ENCODE measurements at places on chromosomes 5 and 9.

DNA sequence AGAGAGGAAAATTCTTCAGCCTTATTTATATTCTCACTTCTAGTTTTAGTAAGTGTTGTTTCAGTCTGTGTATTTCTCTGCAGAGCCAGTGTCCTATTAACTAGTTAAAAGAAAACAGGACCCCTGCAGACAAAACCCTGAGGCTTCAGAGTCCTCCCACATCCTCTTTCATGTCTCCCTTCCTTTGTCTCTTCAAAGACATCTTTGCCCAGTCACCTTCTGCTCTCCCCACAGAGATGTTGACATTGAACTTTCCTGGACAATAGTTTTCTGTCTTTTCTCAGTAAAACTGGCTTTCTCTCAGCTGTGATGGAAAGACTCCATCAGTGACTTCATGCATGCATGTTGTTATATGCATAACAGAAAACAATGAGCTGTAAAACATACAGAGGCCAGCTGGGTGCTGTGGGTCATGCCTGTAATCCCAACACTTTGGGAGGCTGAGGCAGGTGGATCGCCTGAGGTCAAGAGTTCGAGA, 20.2 kb downstream of the GRAMD2B start:
- DNase-seq: no peak

- DNase-seq: no peak
Measured at GRCh38 chr5:55900776-55901175, 49.6 kb downstream of the IL31RA start.

GRCh38 chr9:88690628-88691027, 155.7 kb downstream of the NXNL2 start:
- no peak for DNase-seq

- no peak for DNase-seq
Measured at GRCh38 chr9:113985968-113986585, 92.0 kb downstream of the AMBP start.

- peak; percentile 86 for DNase-seq
Measured at GRCh38 chr9:125632321-125633115, 74.5 kb downstream of the MAPKAP1 start.

DNA sequence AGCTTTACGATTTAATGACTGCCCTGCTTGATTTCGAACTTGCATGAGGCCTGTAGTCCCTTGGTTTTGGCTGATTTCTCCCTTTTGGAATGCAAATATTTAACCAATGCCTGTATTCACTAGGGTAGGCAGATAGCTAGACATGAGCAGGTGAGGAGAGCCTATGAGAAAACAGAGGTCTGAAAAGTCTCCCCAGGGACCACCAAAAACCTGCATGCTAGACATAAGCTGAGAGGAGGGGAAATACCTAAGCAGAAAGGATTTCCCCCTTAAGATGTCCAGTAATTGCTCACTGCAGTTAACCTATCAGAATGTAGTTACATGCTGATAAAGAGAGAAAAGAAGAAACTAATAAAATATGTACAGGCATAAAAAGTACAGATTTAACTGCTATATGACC, 667.4 kb upstream of the SEMA6A start:
- no peak for DNase-seq

DNA sequence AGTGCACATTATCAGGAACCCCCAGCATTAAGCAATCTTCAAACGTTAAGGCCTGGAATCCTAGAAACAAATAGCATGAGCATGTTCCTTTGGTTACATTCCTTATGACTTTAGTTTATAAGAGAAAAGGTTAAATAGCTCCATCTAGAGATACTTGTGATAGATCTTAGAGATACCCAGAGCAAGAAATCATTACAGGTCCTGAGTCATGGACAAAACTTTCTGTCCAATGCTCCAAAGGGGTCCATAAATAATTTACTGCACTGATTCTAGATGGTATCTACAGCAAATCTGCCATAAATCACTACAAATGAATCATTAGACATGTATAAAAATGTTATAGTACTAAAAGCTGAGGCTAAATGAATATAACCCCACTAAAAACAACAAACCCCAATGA, 139.6 kb downstream of the HTR1A start:
- DNase-seq: no peak

- no peak for DNase-seq
Measured at GRCh38 chr5:40618926-40619325, 60.8 kb upstream of the PTGER4 start.

DNA sequence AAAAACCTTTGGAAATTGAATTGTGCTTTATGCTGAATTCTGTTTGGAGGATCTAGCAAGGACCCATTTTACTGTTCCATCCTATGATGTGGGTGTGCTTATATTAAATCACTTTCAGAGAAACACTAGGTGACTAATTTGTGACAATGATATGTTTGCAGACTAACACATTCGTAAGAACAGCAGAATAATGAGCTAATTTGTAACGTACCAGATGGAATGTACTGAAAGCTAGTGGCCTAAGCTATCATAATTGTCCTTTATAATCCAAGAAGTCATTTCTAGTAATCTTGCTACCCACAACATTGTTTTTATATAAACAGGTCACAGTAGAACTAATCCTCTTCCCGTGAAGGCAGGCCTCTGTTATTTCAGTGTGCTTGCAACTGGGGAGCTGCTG, 292.5 kb downstream of the PDE4D start:
- no peak for DNase-seq

DNA sequence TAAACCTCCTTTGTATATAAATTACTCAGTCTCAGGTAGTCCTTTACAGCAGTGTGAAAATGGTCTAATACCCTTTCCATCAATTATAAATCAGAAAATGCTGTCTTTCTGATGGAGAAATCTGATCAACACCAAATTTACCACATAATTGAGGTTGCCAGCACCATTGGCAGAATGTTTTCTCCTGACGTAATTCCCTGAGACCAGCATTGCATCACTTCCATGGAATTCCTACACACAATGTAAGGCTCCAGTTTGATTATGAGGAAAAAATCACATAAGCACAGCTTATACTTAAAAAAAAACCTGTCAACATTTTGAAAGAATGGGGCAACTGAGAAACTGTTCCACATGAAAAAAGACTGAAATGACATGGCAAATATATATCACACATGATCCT, 618.7 kb upstream of the CDH6 start:
- DNase-seq: no peak

DNA sequence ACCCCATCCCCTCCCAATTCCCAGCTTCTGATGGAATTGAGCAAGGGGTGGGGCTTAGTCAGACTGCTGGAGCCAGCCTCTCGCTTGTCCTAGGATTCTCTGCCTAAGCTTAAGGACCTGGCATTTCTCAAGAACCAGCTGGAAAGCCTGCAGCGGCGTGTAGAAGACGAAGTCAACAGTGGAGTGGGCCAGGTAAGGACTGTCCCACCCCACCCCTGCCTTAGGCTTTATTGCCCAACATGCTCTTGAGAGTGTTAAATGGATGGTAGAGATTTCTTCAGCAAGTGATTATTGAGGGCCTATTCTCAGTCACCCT, 1.1 kb downstream of the SLC35A4 start:
- DNase-seq: no peak

GRCh38 chr5:137710086-137710485, 25.8 kb downstream of the KLHL3 start:
- DNase-seq: no peak

DNA sequence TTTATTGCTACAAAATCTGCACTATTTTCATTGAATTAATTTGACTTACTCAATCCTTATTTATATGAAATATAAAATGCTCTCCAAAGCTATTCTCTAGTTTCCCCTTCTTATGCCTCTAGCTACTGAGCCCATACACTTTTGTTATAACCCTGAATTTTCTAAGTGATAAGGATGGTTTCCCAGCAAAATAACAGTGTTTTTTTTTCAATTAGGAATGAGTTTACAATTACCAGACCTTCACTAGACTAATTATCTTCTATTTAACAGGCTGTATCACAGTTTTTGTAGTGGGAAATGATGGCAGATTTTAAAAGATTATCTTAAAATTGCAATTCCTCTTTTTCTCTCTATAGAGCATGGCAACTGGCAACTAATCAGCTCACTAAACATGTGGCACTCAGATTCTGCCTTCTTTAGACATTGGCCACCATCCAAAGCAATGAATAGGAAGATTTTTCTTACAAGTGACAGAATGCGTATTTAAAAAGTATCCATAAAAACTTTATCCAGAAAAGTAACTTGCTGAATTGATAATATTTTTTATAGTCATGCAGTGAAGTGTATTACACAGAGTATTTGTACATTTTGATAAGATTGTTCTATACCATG, 585.7 kb upstream of the ZNF608 start:
- DNase-seq: no peak

GRCh38 chr5:76718880-76719279, 3.0 kb downstream of the F2R start:
- DNase-seq: no peak

DNA sequence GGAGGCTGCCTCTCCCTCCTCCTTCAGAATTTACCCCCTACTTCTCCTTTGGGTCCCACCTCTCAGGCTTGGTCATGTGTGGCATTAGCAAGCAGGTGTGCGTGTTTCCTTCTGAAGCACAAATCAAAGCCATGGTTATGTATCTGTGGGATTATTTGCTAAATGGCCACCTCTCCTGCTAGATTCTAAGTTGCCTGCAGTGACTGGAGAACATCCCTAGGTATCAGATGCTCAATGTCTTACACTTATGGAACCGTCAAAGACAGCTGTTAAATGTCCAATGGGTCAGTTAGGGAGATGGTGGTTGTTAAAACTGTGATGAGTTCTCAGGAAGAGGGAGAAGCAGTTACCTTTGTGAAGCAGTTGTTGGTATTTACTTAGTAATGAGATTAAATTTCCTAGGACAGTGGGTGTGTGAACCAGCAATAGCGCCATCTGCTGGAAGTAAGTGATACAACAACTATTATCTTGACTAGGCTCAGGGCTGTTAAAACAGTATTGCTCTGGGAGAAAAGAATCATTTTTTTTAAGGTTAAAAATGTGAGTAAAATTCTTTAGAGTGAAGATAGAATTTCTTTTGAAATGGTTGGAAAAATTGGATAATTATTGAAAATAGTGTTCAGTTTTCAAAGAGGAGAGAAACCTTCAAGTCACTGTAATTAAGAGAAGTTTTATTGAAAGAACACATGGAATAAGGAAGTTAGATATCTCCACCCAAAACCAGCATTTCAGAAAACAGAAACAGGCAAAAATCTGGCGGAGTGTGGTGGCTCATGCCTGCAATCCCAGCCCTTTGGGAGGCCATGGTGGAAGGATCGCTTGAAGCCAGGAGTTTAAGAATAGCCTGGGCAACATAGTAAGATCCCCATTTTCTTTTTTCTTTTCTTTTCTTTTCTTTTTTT, 71.3 kb downstream of the TMC1 start:
- peak; percentile 36 for DNase-seq

DNA sequence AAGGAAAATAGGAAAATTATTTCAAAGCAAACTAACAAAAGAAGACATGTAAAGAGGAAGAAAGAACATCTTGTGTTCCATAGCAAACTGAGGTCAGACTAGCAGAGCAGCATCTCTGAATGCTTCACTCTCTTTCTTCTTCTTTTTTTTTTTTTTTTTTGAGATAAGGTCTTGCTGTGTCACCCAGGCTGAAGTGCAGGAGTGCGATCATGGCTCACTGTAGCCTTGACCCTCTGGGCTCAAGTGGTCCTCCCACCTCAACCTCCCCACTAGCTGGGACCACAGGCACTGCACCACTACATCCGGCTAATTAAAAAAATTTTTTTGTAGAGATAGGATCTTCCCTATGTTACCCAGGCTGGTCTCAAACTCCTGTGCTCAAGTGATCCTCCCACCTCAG, 36.6 kb downstream of the MELK start:
- DNase-seq: no peak

GRCh38 chr5:144460600-144460999, 289.9 kb downstream of the KCTD16 start:
- DNase-seq: no peak

DNA sequence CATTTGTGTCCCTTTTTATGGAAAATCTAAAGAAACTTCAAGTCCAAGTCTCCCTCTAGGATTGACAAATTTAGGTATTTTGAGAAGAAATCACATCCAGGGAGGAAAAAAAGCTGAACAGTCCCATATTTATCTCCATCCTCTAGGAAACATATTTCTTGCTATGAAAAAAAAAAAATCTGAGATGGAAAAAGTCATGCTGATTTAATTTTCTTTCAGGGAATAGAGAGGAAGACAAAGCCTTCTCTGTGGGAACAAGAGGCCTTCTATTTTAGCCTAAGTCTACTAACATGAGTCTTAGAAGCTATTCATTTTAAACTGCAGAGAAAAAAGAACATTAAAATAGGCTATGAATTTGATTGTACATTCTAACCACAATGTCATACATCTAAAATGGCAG, 63.1 kb upstream of the CDK5RAP2 start:
- DNase-seq: no peak

DNA sequence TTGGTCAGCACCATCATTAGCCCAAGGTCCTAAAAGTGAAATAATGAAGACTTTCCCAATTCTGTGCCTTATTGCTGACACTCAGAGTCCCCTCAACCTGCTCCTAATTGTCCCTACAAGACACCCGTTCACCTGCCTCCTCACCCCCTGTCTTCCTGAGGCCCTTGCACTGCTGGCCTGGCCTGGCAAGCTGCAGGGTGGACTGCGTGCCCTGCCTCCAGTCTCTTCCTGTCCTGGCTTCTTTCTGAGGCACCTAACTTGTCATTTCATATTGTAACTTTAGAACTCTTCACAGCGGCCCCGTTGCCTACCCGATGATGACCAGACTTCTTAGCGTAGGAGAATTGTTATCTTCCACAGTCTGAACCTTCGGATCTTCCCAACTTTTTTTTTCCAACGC, 153.9 kb downstream of the SMARCA2 start:
- DNase-seq: no peak

GRCh38 chr5:9523090-9523823, 22.6 kb downstream of the SEMA5A start:
- DNase-seq: no peak

DNA sequence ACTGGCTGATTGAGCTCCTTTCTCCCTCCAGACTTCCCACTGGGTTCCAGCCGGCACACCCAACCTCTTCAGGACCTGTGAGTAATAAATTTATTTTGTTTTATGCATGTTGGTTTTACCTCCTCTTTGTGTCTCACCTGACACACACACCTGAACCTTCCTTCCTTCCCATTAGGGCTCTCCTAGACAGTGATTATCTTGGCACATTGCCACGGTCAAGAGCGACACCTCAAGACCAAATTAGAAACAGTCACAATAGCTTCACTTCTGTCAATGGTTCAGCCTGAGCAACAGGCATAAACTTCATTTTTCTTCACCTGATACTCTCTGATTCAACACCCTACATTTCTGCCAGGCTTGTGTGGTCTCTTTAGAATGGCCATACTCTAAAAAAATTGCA, 296.3 kb upstream of the SMARCA2 start:
- no peak for DNase-seq

- no peak for DNase-seq
Measured at GRCh38 chr9:28539434-28540070, 966.3 kb upstream of the C9orf72 start.

GRCh38 chr9:21677834-21678233, 124.6 kb upstream of the MTAP start:
- no peak for DNase-seq

DNA sequence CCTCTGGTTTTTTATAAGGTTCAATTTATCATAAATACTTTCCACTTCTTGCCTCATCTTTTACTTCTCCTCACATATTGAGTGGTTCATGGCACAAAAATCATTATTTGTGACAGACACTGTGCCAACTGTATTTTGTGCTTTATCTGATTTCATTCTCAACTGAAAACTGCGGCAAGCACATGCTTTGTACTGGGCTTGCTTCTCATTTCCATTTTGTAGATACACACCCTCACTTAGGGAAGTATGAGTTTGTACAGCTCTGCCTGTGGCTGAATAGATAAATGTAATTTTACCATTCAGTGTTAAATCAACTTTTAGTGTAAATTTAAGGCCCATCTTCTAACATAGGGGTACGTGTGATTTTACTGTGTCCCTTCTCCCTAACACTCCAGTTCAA, 83.6 kb downstream of the ANXA2R start:
- no peak for DNase-seq
